ENCODE measurements at places on chromosomes 12 and 14. TPM values are rescaled to one million over a fixed set of nuclear protein-coding genes. Genes with fewer than 3 reads are reported as not detected.

Gene LBHD2
- total RNA-seq: not detected

Gene AKT1
- 134 TPM for total RNA-seq

Gene CARMIL3
- total RNA-seq: 0.08 TPM

Gene ST8SIA1
- 3.6 TPM for total RNA-seq

Gene SRRM4
- 0.43 TPM for total RNA-seq

Gene BEGAIN
- 0.68 TPM for total RNA-seq

Gene CLEC7A
- total RNA-seq: 3.1 TPM

Gene GSG1
- total RNA-seq: not detected

Gene TOMM20L
- total RNA-seq: not detected

Gene SLC4A8
- total RNA-seq: 0.08 TPM

Gene DPY19L2
- 41.0 TPM for total RNA-seq

Gene PTGER2
- total RNA-seq: 0.76 TPM

Gene EAPP
- 16.7 TPM for total RNA-seq

Gene SERPINA5
- total RNA-seq: 4.1 TPM

Gene ABCD4
- total RNA-seq: 20.8 TPM

Gene ETFBKMT
- 6.4 TPM for total RNA-seq

Gene GDF3
- total RNA-seq: not detected

Gene ZBTB42
- 5.6 TPM for total RNA-seq

Gene ADAMTS20
- total RNA-seq: not detected

Gene TPPP2
- 1.1 TPM for total RNA-seq

Gene SLC6A15
- total RNA-seq: not detected

Gene RDH5
- 12.9 TPM for total RNA-seq

Gene SLC8A3
- total RNA-seq: 0.14 TPM

Gene CCDC175
- total RNA-seq: not detected

Gene LRTM2
- not detected for total RNA-seq

Gene DEPDC4
- 0.81 TPM for total RNA-seq

Gene PRH1
- 4.2 TPM for total RNA-seq

Gene DDX51
- 10.4 TPM for total RNA-seq

Gene RERGL
- 2.1 TPM for total RNA-seq

Gene HOXC11
- total RNA-seq: not detected

Gene RPS26
- total RNA-seq: 35.5 TPM

Gene CCDC38
- not detected for total RNA-seq

Gene TSHR
- total RNA-seq: not detected

Gene GCN1
- total RNA-seq: 35.7 TPM

Gene B3GNT4
- total RNA-seq: not detected

Gene OR6J1
- not detected for total RNA-seq
